Bronchial epithelial cell (primary cell): ENCODE measurements at places on chromosomes 7 and 10. TPM values are rescaled to one million over a fixed set of nuclear protein-coding genes. Genes with fewer than 3 reads are reported as not detected.

DNA sequence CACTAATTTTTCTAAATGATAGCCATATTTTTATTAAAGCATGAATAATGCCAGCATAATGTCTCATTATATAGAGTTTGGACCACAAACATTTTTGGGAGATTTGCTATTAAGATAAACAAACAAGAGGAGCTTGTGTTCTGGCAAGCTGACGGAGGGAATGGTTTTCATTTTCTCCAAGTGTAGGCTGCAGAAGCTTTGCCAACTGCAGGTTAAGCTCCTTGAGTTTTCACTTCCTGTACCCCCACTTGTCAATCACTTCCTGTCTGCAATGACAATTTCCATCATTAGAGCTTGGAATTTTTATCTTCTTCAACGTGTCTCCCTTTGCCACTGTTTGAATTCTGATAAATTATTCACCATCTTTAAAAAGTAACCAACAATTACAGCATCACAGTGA is 13.4 kb downstream of the EBF3 start:
- no peak for DNase-seq

GRCh38 chr10:119608316-119609155 is 11.8 kb upstream of the TIAL1 start:
- peak; percentile 40 for DNase-seq

GRCh38 chr7:151923097-151923876 is 33.0 kb upstream of the GALNTL5 start:
- peak; percentile 29 for DNase-seq

ETV1 gene
- total RNA-seq: 0.13 and 0.26 TPM in 2 replicates

RNF133 gene
- total RNA-seq: 0.13 and 0.26 TPM in 2 replicates
